PC-3 (cell line): ENCODE measurements at places on chromosomes 4 and X.
A peak's percentile ranks its signal among the peaks of the same experiment; 100 is the strongest.

DNA sequence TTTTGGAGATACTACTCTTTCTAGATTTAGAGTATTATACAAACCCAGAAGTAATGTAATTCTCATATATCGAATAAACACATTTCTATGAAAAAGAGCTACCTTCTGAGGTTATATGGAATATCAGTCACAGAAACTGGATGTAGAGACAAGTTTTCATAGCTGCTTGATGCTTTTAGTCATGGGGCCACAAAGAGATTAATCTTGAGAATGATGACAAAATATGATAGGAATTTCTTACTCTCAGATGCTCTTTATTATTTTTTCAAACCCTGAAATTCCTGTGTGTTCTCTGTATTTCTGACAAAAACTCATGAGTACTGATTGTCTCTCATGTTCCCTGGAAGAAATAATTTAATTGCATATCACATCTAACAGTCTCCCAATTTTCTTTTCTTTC lies 662.5 kb downstream of the RAPGEF2 start:
- peak; percentile 14 for DNase-seq

- peak; percentile 86 for DNase-seq
Measured at GRCh38 chr4:92825256-92825655, 521.5 kb downstream of the GRID2 start.

DNA sequence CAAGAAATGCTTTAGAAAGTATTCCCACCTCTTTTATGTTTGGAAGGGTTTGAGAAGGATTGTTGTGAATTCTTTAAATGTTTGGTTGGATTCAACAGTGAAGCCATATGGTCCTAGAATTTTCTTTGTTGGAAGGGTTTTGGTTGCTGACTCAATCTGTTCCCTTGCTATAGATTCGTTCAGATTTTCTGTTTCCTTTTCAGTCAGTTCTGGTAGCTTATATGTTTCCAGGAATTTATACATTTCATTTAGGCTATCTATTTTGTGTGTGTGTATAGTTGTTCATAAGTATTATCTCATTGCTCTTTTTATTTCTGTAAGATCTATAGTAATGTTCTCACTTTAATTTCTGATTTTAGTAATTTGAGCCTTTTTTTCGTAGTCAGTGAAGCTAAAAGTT lies 114.4 kb downstream of the MSN start:
- no peak for DNase-seq

DNA sequence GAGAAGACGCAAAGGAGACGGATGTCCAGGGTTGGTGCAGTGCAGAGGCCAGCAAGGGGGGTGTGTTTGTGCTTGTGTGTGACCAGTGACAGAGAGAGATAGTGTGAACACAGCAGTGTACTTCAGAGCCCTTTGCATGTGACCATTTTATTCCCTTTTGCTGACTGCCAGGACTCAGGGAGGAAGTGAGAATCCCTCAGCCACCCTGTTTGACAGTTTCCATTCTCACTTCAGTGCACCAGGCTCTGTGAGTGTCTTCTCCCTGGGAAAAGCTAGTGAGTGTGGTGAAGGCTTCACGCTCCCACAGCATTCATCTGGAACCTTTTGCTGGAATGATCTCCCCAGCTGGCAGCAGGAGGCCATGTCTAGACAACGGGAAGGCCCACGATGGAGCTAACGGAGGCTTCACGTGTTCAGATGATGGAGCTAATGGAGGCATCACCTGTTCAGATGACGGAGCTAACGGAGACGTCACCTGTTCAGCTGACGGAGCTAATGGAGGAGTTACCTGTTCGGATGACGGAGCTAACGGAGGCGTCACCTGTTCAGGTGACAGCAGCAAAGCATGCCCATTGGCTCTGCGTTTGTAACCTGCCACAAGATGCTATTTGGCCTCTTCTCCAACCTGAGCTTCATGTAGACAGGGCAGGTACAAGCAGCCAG lies 195.4 kb downstream of the AFAP1 start:
- no peak for DNase-seq

GRCh38 chr4:48649505-48649904 lies 130.6 kb downstream of the FRYL start:
- DNase-seq, result no peak

- DNase-seq, result no peak
Measured at GRCh38 chr4:52824603-52825459, 37.3 kb upstream of the RASL11B start.

DNA sequence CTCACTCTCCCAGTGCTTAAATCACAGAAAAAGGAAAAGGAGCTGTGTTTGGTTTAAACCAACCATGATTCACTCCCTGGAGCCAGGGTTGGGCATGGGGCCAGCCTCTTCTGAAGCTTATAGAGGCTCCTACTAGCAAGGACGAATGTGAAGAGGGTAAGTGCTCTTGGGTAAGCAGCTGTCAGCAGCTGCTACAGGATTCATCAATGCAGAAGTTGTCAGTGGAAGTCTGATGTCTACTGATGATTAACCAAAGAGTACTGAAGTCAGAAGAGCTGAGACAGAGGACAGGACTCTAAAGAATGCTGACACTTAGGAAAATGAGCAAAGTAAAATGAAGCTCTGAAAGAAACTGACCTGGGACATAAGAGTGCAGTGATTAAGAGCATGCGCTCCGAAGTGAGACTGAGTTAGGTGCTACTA lies 32.7 kb upstream of the JADE1 start:
- peak; percentile 65 for DNase-seq

- no peak for DNase-seq
Measured at GRCh38 chr4:156820931-156821330, 150.7 kb downstream of the PDGFC start.

DNA sequence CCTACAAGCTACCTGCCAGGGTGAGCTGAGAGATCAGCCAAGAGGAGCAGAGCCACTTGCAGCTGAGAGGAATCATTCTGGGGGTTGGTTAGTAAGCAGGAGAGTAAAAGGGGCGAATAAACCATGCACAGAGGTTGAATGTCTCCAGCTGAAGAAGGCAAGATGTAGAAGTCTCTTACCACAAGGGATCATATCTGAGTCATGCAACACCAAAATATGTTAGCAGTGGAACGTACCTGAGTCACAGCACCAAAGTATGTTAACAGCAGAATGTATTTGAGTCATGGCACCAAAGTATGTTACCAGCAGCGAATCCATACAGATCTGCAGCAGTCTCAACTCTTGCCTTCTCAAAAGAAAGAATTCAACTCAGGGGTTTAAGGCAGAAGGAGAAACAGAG lies 29.9 kb downstream of the C4orf51 start:
- peak; percentile 93 for DNase-seq

DNA sequence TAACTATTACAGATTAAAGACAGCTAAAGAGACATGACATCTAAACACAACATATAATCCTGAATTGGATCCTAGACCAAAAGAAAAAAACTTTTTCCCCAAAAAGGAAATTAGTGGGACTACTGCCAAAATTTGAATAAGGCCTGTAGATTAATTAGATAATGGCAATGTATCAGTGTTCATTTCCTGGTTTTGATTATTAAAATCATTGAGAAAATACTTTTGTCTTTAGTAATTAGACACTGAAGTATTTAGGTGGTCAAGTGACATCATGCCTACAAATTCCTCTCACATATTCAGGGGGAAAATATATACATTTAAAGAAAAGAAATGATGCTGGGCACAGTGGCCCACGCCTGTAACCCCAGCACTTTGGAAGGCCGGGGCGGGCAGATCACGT lies 10.4 kb upstream of the USO1 start:
- DNase-seq, result no peak

DNA sequence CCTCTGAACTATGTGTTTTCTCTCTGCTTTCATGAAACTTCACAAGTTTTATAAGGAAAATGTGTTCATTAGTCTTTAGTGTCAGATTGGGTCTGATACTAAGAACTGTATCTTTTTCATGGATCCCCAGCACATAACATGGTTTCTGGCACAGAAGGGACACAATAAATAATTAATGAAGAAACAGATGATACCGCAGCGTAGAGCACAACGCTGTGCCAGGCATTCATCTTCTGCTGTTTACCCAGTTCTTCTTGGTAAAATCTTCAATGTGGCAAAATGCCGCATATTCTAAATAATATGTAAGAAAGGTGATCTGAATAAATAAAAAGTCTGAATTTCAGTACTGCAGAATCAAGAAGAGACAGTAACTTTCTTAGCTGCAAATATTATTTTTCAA lies 12.3 kb downstream of the SCARB2 start:
- DNase-seq, result no peak

GRCh38 chr4:31474221-31474620 lies 754.1 kb downstream of the PCDH7 start:
- no peak for DNase-seq

DNA sequence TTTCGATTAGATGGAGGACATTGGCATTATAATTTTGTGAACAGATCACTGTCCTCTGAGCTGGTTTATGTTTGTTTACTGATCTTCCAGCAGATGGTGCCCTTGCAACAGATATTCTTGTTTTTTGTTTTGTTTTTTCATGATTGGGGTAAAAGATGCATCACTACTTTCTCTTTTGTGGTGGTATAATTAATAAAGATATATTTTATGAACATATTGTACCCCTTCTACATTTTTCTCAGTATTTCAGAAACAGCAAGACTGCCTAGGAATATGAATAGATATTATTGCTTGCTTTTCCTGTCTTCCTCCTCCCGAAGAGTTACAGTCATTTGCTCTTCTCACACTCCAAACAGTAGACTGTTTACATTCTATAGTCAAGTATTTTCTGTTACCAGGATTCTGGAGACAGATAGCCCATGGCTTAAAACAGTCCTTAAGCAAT lies 905.2 kb downstream of the TRAM1L1 start:
- DNase-seq, result peak; percentile 24

GRCh38 chrX:9668537-9668936 lies 97.1 kb downstream of the GPR143 start:
- no peak for DNase-seq

- DNase-seq, result no peak
Measured at GRCh38 chrX:24647257-24648058, at the start of gene PCYT1B. PCYT1B (minus strand) TSS chrX:24647347; CDS start chrX:24647105, 242 bp downstream.

DNA sequence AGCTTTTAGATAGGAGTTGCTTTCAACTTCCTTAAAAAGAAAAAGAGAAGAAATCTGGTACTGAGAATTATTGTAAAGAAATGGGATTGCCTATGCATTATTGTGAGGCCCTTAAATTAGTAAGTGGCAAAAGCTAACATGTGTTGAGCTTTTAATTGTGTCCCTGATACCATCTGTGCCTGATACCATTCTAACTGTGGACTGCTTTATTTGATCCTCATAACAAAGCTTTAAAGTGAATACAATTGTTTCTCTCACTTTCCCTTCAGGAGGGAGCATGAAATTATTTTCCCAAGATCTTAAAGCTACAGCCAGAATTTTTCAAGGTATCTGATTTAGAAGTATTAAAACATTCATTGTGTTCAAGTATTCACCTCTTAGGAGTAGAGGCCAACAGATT lies 9.9 kb downstream of the KCTD8 start:
- DNase-seq, result no peak
